ENCODE measurements at places on chromosomes 3 and 15. TPM values are rescaled to one million over a fixed set of nuclear protein-coding genes. Genes with fewer than 3 reads are reported as not detected.

- DNase-seq, result no peak
These were observed 470.4 kb upstream of the ROBO1 start for GRCh38 chr3:80238152-80238551.

The MEGF11 gene
- not detected for total RNA-seq

GRCh38 chr3:172079326-172079976, 40.1 kb downstream of the FNDC3B start:
- DNase-seq, result no peak

DNA sequence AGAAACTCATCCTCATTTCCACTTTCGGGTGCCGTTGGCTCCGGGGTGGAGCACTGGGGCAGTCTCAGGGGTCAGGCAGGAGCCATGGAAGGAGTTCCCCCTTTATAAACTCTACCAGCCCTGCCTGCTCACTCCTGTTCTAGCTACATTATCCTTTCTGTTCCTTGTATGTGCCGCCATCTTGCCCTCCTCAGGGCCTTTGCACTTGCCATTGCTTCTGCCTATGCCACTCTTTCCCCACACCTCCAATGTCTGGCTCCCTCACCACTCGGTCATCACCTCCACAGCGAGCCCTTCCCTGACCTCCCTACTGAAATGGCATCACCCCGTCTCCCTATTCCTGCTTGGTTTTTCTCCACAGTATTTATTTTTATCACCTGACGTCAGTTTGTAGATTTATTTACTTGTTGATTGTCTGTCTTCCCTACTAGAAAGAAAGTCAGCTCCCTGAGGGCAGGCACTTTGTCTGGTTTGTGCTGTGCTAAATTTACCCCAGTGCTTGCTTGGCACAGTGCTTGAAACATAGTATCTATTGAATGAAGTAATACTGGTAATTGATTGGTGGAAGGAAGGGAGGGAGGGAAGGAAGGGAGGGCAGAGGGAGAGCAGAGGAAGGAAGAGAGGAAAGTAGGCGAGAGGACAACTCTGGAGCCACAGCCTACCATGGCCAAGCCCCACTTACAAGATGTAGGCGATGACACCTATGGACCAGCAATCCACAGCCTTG, 8.8 kb downstream of the CAMK1 start:
- DNase-seq, result no peak

GRCh38 chr15:71455107-71455506, 339.8 kb downstream of the THSD4 start:
- DNase-seq, result no peak

DNA sequence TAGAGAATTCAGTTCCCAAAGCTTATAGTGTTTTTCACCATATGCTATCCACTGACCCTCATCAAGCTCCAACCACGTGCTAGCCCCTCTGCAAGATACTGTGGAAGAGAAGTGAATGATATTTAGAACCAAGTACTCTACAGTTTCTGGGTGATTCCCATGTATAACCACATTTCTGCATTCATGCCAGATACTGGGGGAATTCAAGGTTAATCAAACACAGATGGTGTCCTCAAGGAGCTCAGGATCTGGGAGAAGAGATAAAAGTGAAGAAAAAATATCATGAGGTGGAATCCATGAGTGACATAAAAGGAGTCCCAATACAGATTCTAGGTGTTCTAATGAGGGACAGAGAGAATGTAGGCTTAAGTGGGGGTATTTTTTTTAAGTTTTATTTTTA, 195.8 kb downstream of the FHIT start:
- no peak for DNase-seq

DNA sequence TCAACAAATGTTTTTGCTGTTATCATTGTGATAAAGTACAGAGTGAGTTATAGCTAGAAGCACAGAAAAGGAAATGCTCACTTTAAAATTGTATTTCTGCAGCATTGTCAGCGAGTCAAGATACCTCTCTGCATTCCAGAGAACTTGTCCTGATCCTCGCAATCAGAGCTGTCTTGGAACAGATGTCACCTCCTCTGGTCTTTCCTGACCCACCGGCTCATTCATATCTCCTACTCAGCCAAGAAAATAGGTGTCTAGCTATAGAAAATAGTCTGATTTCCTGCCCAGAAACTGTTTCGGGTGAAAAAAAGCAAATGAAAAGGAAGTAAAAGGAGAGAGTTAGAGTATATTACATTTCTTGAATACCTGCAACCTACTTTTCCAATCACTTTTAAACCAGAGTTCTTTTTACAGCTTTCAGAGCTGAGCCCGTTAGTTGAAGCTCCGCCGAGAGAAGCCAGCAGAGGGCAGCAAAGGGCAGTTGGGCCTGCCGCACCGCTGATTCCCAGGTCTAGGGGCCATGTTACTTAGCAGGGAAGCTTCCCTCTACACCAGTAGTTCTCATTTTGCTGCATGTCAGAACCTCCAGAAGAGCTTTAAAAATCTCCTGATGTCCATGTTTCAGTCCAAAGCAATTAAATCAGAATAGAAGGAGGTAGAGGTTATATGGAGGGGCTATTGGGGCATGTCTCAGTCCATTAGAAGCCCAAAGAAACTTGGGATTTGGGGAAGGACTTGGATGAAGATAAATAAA, 185.7 kb upstream of the THRB start:
- no peak for DNase-seq

- peak; percentile 37 for DNase-seq
These were observed 107.2 kb upstream of the ALDH1A3 start for GRCh38 chr15:100772478-100772877.

- no peak for DNase-seq
These were observed 7.6 kb upstream of the LRRC2 start for GRCh38 chr3:46573701-46574100.

- DNase-seq, result no peak
These were observed 601.9 kb upstream of the TGFBR2 start for GRCh38 chr3:30004481-30004880.

GRCh38 chr3:157618886-157619285, 115.7 kb upstream of the VEPH1 start:
- no peak for DNase-seq

GRCh38 chr3:78571486-78571885, 1196.3 kb downstream of the ROBO1 start:
- no peak for DNase-seq

DNA sequence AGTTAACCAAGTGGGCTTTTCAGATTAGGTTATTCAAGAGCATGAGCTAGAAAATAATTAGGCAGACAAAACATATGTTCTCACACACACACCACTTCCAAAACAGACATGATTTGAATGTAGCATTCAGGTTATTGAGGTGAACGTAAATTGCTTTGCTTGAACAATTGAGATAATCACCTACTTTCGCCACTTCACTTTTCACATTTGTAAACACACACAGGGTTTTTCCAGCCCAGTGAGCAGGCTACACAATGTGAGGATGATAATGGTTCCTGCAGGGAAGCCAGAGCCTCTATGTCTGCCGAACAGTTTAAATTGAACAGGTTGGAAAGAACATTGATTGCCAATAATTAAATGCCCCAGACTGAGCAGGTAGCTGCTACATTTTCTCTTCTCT, 560.8 kb downstream of the OCA2 start:
- no peak for DNase-seq

GRCh38 chr3:102478160-102478559, 43.3 kb downstream of the ZPLD1 start:
- DNase-seq, result no peak

The AP3B2 gene
- 0.84 TPM for total RNA-seq

DNA sequence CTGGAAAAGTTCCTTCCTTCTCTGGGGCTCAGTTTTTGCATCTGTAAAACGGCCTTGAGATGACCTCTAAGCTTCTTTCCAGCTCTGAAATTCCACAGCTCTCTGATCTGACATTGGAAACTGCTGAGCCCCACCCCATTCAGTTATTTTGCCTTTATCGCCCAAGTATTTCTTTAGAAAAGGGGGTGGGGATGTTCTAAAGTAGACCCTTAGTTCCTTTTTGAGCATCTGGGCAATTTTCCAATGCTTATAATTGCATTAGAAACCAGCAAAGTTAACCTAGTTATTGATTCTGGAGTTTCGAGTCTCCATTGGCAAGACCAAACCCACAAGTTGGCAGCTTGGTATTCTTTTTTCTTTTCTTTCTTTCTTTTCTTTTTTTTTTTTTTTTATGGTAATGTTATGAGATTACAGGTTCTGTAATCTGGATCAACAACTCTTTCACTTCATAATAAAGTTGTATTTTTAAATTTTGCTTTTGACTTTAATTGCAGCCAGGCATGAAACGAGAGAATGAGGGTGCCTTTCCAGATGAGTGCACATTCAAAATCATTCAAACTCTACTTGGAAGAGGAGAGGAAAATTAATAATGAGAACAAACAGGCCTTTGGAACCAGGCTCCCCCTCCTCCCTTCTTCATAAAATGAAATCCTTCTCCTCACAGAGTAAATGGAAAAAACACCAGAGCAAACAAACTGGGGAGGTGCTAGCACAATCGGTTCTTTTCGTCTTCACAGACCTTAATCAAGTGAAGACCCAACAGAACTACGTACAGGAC, 76.8 kb upstream of the LRIG1 start:
- no peak for DNase-seq

Measured in mesenteric fat pad (tissue), 1 donor.